ENCODE measurements at places on chromosomes 12 and 14.

GRCh38 chr14:56295743-56296142 lies 177.5 kb downstream of the PELI2 start:
- no peak for DNase-seq

DNA sequence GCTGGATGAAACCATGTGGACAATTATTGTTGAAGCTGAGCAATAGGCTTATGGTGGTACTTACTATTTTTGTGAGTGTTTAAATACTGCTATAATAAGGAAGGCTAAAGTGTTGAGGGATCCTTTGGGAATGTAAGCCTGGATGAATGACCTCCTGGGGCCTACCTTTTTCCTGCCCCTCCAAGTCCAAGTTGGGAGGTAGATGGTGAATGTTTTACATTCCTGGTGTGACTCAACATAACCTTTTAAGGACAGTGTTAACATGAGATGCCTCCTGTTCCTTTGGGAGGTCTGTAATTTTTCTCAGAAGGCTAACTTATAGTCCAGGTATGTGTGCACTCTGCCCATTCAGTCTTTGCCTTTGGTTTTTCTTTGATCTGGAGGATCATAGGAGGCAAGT lies 315.9 kb downstream of the NRXN3 start:
- no peak for DNase-seq

- DNase-seq = no peak
Measured at GRCh38 chr14:32606301-32606700, 277.2 kb downstream of the AKAP6 start.

- no peak for DNase-seq
Measured at GRCh38 chr12:54228471-54228870, 39.7 kb upstream of the SMUG1 start.

DNA sequence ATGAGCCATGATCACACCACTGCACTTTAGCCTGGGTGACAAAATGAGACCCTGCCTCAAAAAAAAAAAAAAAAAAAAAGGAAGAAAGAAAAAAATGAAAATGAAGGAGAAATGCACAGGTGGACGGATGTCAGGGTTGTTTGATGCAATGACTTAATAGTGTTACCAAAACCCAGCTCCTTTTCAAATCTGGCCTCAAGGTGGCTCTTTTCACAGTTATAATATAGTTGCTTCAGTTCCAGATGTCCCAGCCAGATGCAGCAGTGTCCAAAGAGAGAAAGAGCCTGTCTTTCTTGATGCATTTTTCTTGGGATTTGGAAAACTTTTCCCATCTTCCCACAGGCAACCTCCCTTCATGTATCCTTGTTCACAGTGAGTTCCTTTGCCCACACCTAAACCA lies 36.5 kb downstream of the KCNMB4 start:
- DNase-seq = no peak

DNA sequence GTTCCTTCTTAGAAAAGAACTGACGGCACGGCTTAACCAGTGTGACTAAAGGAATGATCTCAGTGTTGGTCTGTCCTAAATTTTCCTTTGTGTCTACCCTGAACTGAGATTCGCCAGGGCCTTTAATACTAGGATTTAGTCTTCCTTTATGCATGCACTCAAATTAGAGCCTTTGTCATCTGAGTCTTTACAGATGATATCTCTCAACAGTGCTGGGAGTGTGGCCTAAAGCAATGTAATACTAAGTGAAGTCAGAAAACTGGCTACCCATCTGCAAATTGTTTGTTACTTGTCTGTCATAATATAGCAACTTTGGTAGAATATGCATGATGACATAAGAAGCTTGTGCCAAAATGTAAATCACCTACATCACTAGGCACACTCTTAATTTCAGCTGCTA lies 95.4 kb downstream of the PTPRO start:
- DNase-seq = no peak

GRCh38 chr12:4626543-4626942 lies 22.3 kb downstream of the AKAP3 start:
- no peak for DNase-seq

DNA sequence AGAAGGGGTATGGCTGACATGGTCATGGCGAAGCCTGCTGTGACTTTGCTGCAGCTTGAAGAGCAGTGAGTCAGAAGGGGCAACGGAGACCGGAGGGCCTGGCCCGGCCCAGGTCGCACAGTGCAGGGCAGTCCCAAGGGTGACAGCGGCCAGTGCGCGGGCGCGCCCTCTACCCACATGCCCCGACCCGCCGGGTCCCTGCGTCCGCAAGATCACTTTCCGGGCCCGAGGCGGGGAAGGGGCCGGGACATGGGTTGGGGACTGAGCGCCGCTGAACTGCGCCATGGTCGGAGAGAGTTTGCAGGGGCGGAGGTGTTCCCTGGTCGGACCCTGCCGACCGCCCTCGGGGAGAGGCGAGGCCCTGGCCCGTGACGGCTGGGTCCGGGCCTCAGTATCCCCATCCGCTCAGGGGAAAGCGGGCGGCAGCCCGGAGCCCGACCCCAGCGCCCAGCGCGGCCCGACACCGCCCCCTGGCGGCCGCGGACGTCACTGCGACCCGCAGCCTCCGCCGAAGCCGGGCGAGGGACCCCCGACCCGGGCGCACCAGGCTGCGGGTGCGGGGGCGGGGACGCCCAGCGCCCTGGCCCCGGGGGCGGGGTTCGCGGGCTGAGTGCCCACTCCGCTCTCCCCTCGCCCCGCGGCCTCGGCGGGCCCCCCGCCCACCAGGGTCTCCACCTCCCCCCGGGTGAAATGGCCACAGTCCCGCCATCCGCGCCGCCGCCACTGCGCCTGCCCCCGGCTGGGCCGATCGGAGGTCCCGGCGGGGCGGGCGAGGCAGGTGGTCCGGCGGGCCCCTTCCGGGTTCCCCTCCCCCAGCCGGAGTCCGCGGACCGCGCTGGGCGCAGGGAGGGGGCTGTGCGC lies 7.2 kb upstream of the ANKRD9 start:
- DNase-seq = peak; percentile 20

- DNase-seq = no peak
Measured at GRCh38 chr14:98120831-98121464, 1151.0 kb downstream of the BCL11B start.

DNA sequence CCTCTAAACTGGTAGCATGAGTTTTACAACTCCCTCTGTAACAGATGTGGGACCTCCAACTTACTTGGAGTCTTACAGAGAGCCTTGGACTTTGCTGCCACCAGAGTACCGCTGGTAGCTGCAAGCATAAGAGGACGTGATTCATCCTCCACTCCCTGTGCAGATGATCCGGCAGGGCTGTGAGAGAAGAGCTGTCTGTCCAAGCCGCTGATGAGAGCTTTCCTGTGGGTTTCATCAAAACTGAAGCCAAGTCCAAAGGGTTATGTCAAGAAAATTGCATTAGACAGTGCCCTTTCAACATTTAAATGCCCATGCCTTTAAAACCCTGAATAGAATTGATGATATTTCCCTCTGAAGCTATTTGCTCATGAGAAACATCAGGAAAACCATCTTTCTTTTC lies 85.8 kb downstream of the LLPH start:
- DNase-seq = no peak

GRCh38 chr14:85038526-85039352 lies 491.2 kb upstream of the FLRT2 start:
- DNase-seq = no peak

- no peak for DNase-seq
Measured at GRCh38 chr12:1339618-1340319, 254.6 kb downstream of the FBXL14 start.

- DNase-seq = no peak
Measured at GRCh38 chr12:125533434-125534029, 468.3 kb downstream of the AACS start.

Measured in stimulated activated CD4-positive, alpha-beta T cell treated with anti-CD3 and anti-CD28 coated beads, Interleukin-1b, Interleukin-23, amount 100 ng/mL, for 1 hour (primary cell).